ENCODE measurements at places on chromosomes 1 and 21. TPM values are rescaled to one million over a fixed set of nuclear protein-coding genes. Genes with fewer than 3 reads are reported as not detected.

DNA sequence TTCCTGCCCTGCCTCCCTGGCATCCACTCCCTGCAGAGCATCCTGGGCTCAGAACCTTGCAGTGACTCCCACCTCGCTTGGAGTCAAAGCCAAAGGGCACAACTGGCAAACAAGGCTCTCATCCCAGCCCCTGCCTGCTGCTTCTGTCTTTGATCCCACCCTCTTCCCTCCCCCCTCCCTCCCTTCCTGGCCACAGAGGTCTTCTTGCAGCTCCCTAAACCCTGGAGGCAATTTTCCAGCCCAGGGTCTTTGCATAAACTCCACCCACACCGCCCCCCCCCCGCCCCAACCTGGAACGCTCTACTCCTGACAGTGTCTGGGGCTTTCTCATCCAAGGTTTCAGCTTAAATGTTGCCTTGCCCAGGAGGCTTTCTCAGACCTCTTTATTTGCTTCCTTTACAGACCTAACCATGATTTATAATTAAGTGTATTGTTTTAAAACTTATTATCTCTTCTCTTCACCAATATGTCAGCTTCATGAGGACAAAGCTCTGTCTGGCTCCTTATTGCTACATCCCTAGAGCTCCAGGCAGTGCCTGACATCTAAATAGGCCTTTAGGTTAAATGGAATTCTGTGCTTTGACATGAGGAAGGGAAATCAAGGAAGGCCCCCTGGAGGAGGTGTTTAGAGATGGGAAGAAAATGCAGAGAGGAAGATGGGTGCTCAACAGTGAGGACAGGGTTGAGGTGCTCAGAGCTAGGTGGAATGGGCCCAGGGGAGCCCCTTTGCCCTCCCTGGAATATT lies 37.7 kb upstream of the PADI1 start:
- H3K4me3 ChIP-seq = no peak overlapping the region
- no peaks in the 10 kb centered on the region for H3K27me3 ChIP-seq
- H3K27ac ChIP-seq = no peak overlapping the region
- H3K4me1 ChIP-seq = peaks cover 16% of the 10 kb centered on the region
- no peak for DNase-seq

DNA sequence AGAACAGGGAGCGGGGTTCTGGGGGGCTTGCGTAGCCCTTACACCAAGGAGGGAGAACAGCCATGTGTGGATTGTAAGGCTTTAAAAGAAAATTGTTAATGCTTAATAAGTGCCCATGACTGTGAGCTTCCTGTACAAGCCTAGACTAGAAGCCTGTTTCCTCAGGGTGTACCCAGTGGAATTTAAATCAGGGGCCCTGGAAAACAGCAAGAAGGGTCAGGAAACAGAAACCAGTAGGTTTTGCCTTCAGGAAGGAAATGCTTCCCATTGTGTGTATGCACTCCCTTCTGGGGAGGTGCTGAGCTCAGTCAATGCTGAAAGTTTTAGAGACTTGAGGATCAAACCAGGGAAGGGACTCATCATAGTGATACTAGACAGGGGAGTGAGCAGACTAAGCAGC lies 12.7 kb downstream of the UTP11 start:
- DNase-seq = no peak
- H3K27me3 ChIP-seq = no peaks in the 10 kb centered on the region
- no peak overlapping the region for H3K27ac ChIP-seq
- peaks cover 14% of the 10 kb centered on the region for H3K4me1 ChIP-seq
- no peak overlapping the region for H3K4me3 ChIP-seq

DNA sequence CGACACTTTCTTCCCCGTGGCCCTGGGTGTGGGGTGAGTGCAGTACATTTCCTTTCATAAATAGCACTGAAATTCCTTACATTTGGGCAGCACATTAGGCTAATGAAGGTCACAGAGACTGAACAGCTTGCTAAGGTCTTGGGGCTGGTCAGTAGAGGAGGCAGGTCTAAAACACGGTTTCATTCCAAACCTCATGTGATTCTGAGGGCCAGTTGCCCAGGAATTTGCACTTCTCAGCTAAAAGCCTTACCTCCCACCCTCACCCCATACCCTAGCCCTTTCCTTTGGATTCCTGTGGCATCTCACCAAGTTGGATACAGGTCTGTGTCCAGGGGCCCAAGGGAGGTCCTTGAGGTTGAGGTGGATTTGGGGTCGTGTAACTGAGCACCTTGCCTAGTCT lies 147.8 kb upstream of the CD34 start:
- peak overlapping the region; percentile 41 for H3K27ac ChIP-seq
- H3K4me3 ChIP-seq = no peak overlapping the region
- no peaks in the 10 kb centered on the region for H3K27me3 ChIP-seq
- DNase-seq = peak; percentile 26
- no peaks in the 10 kb centered on the region for H3K36me3 ChIP-seq

GRCh38 chr1:48093696-48094528 lies 96.7 kb upstream of the TRABD2B start:
- DNase-seq = peak; percentile 85
- H3K27ac ChIP-seq = no peak overlapping the region
- H3K36me3 ChIP-seq = no peaks in the 10 kb centered on the region
- no peaks in the 10 kb centered on the region for H3K27me3 ChIP-seq
- no peak overlapping the region for H3K4me3 ChIP-seq

DNA sequence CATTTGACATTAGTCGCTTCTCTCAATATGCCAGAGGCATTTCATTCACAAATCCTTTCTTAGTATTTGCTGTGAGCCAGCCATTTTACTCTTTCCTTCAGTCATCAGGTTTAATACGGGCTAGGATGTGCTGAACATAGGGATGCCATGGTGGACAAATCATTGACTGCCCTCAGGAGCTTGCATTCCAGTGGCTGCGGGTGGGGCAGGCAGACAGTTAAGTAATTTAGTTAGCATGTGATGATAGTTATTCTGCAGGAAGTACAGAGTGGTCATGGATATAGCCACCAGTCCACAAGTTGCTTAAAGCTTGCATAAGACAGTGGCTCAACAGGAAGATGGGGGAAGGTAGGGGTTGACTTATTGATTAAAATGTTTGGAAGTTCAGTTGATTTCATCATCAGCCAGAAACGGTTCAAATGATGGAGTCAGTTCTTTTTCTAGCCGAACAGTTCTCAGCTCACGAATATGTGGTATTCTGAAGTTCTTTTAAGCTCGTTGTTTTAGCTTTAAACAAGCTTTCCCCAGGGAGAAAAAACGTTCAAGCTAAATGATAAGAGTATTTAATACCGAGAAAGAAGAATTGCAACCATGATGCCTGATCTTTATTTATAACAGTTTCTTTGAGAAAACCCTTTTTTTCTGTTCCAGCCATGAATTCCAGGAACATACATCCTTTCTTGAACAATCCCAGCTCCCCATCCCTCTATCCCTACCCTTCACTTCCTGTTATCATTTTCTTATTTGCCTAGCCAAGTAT lies 1.4 kb downstream of the SLC22A15 start:
- H3K4me1 ChIP-seq = peaks cover 5% of the 10 kb centered on the region
- H3K36me3 ChIP-seq = no peaks in the 10 kb centered on the region
- DNase-seq = no peak
- H3K27ac ChIP-seq = no peak overlapping the region
- H3K4me3 ChIP-seq = no peak overlapping the region
- no peaks in the 10 kb centered on the region for H3K27me3 ChIP-seq

- DNase-seq = no peak
- H3K27me3 ChIP-seq = no peaks in the 10 kb centered on the region
- H3K27ac ChIP-seq = no peak overlapping the region
- no peak overlapping the region for H3K4me3 ChIP-seq
Measured at GRCh38 chr1:245837718-245838117, 669.4 kb downstream of the SMYD3 start.

- H3K36me3 ChIP-seq = no peaks in the 10 kb centered on the region
- no peaks in the 10 kb centered on the region for H3K4me1 ChIP-seq
- DNase-seq = no peak
- H3K27me3 ChIP-seq = no peaks in the 10 kb centered on the region
Measured at GRCh38 chr1:218874801-218875400, 298.8 kb upstream of the LYPLAL1 start.

DNA sequence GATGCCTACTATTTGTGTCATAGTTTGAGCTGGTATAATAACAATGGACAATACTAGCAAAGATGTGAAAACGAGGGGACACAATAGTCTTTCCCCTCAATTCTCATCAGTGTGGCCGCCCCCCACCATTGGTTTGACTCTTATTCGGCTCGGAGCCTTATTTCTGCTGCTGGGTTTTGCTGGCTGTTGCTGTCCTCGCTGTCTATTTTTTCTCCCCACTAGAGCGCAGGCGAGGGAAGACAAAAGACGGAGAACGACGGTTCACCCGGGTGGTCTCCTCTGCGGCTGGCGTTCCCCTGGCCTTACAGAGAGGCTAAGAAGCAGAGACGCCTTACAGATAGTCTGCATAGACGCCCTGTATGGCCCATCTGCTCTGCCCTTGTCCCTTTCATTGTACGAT lies 19.4 kb downstream of the CLIC6 start:
- H3K36me3 ChIP-seq = no peaks in the 10 kb centered on the region
- no peaks in the 10 kb centered on the region for H3K27me3 ChIP-seq
- no peaks in the 10 kb centered on the region for H3K4me1 ChIP-seq
- no peak for DNase-seq

GRCh38 chr1:110615548-110616130 lies 9.5 kb upstream of the KCNA2 start:
- H3K27me3 ChIP-seq = no peaks in the 10 kb centered on the region
- H3K36me3 ChIP-seq = no peaks in the 10 kb centered on the region
- peak; percentile 80 for DNase-seq
- H3K4me3 ChIP-seq = no peak overlapping the region

DNA sequence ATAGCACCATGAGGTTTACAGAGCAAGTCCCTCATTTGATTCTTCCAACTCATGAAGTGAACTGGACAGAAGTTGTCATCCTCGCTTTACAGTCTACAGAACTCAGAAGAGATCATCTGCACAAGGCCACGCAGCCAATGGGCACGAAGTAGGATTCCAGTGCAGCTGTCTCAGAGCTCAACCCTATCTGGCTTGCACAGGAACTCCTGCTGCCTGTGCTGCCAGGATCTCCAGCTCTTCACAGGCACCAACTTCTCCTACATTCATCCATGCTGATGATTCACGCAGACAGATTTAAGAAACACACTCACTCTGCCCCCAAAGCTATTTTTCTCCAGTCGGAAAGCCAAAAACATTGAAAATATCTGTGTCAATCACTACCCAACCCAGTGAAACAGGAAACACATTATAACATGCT lies 157.0 kb downstream of the RERE start:
- no peaks in the 10 kb centered on the region for H3K36me3 ChIP-seq
- H3K27me3 ChIP-seq = no peaks in the 10 kb centered on the region
- peak; percentile 45 for DNase-seq
- H3K27ac ChIP-seq = peak overlapping the region; percentile 42
- H3K4me3 ChIP-seq = no peak overlapping the region
- H3K4me1 ChIP-seq = peaks cover 54% of the 10 kb centered on the region

DNA sequence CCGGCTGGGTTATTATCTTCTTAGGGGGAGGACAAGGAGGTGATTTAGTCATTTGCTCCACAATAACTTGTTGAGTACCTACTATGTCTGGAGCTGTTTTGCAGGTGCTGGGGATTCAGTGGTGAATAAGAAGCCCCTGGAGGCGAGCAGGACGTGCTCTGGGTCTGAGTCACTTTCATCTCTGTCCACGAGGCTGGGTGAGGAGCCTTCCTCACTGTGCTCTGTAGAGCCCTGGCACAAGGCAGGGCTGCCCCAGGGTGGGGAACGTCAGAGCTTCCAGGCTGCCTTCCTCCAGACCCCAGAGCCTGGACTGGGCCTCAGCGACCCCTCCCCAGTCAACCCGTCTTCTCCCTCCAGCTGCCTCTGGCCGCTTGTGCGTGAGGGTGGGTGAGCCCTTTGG lies 2.5 kb upstream of the PADI6 start:
- DNase-seq = no peak
- no peaks in the 10 kb centered on the region for H3K36me3 ChIP-seq
- H3K4me3 ChIP-seq = no peak overlapping the region
- no peaks in the 10 kb centered on the region for H3K4me1 ChIP-seq

- no peak overlapping the region for H3K4me3 ChIP-seq
- H3K36me3 ChIP-seq = peaks cover 22% of the 10 kb centered on the region
- H3K4me1 ChIP-seq = peaks cover 5% of the 10 kb centered on the region
- H3K27ac ChIP-seq = no peak overlapping the region
- no peaks in the 10 kb centered on the region for H3K27me3 ChIP-seq
- no peak for DNase-seq
Measured at GRCh38 chr1:15424981-15425380, 13.3 kb upstream of the CTRC start.

DNA sequence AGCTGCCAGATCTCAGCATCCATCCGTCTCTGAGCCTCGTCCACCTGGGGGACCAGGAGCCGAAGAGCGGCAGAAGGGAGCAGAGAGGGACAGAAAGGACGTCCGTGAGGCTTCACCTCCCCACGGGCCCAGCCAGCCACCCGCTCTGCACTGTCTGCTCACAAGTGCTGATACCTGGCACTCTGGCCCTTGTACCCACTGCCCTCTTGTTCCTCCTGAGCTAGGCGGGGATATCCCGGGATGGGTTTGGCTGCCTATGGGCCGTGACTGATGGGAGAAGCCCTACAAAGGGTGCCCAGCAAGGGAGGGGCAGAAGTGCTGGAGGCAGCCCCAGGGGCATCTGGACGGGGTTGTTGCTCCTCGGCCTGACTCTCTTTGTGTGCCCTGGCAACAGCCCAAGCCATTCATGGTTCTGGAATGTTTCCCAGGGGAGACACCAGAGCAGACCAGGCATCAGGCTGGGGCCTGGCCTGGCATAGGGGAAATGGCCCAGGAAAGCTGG lies 57.6 kb downstream of the LDLRAD2 start:
- peak overlapping the region; percentile 67 for H3K27ac ChIP-seq
- no peaks in the 10 kb centered on the region for H3K27me3 ChIP-seq
- peak; percentile 91 for DNase-seq
- H3K36me3 ChIP-seq = peaks cover 50% of the 10 kb centered on the region

DNA sequence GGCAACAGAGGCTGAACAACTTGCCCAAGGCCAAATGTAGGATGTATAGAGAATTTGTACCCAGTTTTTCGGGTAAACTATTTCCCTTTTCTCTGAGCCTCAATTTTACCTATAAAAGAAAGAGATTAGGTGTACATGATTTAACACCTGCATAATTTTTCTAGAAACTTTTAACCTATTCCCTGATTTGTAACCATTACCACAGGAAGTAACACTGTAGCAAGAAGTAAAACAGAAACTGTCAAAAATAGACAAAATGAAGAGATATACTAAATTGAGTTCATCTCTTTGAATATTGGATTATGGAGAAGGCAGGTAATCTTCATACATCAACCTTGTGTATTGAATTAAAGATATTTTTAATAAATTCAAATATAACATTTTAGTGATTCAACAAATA lies 136.2 kb downstream of the ZC3H11B start:
- DNase-seq = no peak
- H3K4me3 ChIP-seq = no peak overlapping the region
- H3K27ac ChIP-seq = no peak overlapping the region
- H3K27me3 ChIP-seq = no peaks in the 10 kb centered on the region

- H3K27ac ChIP-seq = peak overlapping the region; percentile 85
- H3K36me3 ChIP-seq = no peaks in the 10 kb centered on the region
- DNase-seq = peak; percentile 77
Measured at GRCh38 chr1:68916221-68916902, 419.5 kb upstream of the DEPDC1 start.

- no peak for DNase-seq
- no peaks in the 10 kb centered on the region for H3K27me3 ChIP-seq
- H3K36me3 ChIP-seq = no peaks in the 10 kb centered on the region
- H3K4me1 ChIP-seq = no peaks in the 10 kb centered on the region
Measured at GRCh38 chr1:216566641-216567205, 143.5 kb upstream of the USH2A start.

The OR11L1 gene
- total RNA-seq = 0.68 TPM

The KCNAB2 gene
- total RNA-seq = 3.1 TPM

The OR2L3 gene
- total RNA-seq = not detected

The CD101 gene
- 0.67 TPM for total RNA-seq

The CGN gene
- total RNA-seq = 14.9 TPM

The BRINP2 gene
- total RNA-seq = not detected

The C1orf141 gene
- not detected for total RNA-seq

The FLG gene
- total RNA-seq = 0.11 TPM

The ADAMTS1 gene
- 50.2 TPM for total RNA-seq

The DIO1 gene
- 492 TPM for total RNA-seq

The KCNH1 gene
- total RNA-seq = not detected

Data from thyroid gland (tissue), 4 donors.